ENCODE measurements at places on chromosomes 5 and 9. TPM values are rescaled to one million over a fixed set of nuclear protein-coding genes. Genes with fewer than 3 reads are reported as not detected.

- no peak for DNase-seq
Observed at GRCh38 chr9:77386187-77386586, 208.9 kb downstream of the VPS13A start.

DNA sequence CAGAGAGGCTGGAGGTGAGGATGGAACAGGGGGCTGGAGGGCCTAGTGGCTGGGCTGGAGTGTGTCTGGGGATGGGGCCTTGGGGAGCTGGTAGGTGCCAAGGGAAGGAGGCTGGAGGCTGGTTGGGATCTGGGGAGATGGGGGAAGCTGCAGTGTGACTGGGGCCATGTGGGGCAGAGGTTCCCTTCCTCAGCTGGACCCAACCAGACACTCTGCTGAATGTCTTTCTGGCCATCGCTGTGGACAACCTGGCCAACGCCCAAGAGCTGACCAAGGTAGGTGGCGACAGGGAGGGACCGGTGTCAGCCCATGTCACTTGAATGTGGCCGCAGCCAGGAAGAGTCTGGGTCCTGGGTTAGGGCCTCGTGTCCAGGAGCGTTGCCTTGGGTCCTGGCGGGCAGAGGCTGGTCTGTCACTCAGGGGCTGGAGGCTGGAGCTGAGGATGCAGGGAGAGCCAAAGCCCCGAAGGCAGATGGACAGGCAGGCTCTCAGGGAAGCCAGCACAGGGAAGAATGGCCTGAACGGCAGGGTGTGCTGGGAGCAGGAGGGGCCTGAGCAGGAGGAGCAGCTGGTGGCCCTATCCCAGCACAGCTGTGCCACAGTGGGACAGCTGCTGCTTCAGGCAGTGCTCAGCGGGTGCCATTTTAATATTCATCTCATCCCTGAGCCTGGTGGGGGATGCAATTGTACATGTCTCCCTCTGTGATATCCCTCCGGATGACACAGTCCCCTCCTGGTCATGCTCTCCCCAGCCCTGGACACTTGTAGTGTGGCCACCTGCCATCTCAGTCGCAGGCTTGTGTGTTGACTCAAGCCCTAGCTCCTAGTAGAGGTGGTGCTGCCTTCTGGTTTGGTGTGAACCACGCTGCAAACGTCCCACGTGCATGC, 132.5 kb downstream of the CACNA1B start:
- no peak for DNase-seq

DNA sequence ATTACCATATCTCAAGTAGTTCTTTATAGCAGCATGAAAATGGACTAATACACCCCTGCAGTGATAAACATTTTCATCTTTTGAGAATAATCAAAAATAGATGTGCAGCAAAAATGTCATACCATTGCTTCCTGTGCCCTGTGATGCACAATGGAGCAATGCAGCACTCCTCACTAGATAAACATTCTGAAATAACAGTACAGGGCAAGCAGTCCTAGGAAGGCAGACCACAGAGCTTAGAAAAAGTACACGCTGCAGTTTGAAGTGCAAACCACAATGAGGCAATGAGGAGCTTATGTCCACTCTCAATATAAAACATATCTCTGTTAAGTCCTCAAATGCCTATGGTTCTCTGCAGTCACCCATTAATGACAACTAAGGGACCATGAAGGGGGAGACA, 367.6 kb downstream of the PDE4D start:
- DNase-seq = no peak

The DBH gene
- total RNA-seq = not detected

- no peak for DNase-seq
Observed at GRCh38 chr5:119178435-119178834, 107.5 kb downstream of the DMXL1 start.

- DNase-seq = no peak
Observed at GRCh38 chr5:180129291-180130190, 58.0 kb upstream of the RNF130 start.

DNA sequence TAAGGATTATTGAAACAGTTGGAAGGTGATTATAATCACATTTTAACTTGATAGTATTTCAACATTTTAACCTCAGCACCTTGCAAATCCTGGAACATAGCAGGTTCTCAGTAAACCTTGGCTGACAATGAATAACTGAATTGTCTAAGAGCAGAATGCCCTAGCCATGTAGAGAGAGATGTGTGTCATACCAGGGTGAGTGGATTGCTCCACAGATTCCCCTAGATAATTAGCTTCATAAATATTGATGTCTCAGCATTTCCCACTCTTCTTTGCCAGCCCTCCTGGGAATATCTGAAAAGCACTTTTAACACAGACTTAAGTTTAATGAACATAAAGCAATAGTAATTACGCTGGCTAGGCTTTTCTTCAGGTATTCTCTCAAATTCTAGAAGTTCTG, 363.5 kb downstream of the MAN2A1 start:
- no peak for DNase-seq

The NTRK2 gene
- 0.09 TPM for total RNA-seq

The CEMIP2 gene
- 58.7 TPM for total RNA-seq

DNA sequence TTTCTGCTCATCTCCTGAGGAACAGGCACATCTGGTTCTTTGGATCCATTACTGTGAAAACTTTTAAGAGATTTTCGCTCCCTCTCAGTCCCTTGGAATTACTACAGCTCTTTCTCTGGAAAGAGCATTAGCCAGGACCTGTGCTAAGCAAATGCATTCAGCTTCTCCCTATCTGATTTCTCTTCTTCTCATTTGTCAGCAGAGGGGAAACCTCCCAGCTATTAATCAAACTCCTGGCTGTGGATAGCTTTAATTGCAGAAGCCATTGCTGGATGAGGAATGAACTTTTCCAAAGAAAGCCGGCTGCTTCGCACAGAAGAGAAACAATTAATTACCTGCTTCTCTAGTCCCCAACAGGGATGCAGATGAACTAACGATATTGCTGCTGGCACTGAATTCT, 37.9 kb downstream of the TLR4 start:
- no peak for DNase-seq

GRCh38 chr5:172943906-172944305, 15.3 kb upstream of the RPL26L1 start:
- no peak for DNase-seq

DNA sequence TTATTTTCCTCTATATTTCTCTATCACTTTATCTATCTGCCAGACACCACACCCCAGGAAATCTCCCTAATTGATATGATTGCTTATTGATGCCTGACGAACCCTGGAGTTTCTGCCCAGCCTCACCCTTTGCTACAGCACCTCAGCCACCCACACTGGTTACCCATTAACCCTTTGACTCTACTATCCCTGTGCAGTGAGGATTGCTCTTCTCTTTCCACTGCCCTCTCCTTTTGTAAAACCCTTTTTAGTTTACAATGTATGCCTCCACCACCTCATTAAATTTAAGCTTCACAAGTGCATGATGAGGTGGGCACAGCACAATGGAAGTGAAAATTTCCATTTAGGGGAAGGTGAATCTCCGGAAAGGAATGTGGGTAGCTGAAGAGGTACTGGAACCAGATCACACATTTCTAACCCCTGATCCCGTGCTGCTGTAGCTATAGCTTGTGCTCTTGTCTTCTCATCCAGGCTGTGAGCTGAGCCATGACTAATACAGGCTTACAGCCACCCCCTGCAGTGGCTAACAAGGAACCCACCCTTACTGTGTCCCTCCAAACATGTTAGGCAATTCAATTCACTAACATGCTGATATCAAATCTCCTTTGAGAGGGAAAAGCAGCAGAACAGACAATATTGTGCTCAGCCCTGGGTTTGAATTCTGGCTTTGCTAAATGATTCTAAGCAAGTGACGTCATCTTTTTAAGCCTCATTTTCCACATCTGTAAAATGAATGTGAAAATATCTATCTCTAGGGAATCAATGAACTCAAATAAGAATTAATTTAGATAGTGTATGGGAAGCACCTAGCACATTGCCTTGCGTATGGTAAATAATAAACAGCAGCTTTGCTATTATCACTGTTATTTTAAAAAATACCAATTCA, 186.9 kb upstream of the TRIM32 start:
- no peak for DNase-seq

DNA sequence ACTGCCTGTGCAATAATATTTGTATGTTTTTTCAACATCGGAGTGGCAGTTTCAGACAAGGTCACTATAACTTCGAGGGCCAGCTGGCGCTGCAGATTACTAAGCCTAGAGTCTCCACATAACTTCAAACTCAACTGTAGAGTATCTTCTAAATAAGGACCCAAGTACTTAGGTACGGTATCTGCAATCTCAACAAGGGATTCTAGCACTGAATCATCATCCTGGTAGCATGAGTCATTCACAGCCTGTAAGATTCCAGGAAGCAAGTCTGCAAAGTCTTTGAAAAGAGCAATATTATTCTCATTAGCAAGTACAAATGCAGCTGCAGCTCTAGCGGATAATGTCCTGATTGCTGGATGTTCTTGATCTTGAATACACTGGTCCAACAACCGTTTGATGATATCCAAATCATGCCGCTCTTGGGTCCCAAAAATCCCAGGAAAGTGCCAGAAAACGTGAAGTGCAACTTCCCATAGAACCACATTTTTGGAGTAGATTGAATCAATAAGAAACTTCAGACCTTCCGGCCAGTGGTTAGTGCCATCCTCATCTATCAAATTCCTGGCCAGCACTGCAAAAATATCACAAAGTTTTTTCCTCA, 654 bp downstream of the RANBP6 start:
- DNase-seq = peak; percentile 26

GRCh38 chr9:4574657-4575243, 84.5 kb downstream of the SLC1A1 start:
- DNase-seq = peak; percentile 47

The LIFR gene
- total RNA-seq = not detected

The BAAT gene
- total RNA-seq = not detected

The ADAMTS12 gene
- total RNA-seq = not detected

The NIPSNAP3A gene
- total RNA-seq = 12.4 TPM

Data from activated CD8-positive, alpha-beta T cell treated with anti-CD3 and anti-CD28 coated beads for 36 hours (primary cell).